ENCODE measurements at places on chromosomes 13 and 19.

DNA sequence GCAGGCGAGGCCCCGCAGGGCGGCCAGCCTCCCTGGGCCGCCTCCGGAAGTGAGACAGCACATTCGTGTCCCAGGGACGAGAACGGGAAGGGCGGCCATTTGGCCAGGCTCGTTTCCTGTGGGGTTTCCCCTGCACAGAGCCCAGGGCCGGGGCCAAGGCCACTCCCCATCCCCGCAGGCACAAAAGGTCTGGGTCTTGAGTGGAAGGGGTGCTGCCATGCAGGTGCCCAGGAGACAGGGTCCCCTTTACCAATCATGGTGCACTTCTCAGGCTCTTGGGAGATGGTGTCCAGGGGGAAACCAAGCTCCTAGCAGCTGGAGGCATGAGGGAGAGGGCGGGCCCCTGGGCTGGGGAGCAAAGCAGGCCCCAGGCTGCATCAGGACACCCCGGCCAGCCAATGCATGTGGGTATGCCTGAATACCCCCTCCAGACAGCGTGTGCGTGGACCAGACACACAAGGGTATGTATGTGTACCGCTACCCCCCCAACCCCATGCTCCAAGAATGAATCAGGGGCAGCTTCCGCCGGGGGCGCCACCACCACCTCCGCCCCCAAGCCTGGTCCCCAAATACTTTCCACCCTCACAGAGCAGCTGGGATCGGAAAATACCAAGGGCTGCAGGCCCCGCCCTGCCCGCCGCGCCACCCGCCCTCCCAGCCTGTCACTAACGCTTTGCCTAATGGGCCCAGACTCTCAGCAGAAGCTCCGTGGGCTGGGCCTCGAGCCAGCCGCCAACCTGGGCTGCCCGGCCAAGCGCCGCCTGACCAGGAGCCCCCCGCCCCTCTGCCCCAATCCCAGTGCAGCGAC lies 37.6 kb upstream of the NANOS3 start:
- peak; percentile 96 for DNase-seq

DNA sequence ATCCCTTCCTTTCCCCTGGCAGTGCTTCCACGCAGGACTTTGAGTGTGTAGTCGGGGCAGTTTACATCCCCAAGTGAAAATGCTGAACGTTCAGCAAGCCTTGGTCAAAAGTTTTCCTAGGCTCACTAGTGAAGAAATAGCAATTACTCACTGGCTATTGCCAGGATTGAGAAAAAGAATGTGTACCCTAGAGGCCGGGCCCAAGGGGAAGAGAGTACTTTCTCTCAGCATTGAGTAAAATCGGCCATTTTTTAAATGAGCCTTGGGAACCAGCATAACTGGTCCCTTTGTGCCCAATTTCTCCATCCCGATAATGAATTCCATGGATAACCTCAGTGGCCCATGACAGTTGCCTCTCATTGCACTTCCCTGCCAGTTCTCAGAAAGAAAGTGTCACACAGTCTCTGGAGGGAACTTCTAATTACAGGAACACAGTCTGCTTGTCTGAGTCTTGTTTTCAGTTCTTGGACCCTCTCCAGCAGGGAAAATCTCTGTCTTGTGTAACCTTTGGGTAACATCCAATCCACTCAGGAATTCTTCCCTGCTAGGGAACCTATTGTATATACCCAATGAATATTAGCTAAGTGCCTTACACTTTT lies 7.3 kb upstream of the OR7D2 start:
- DNase-seq: no peak

- no peak for DNase-seq
Observed at GRCh38 chr13:28539625-28540286, 44.8 kb upstream of the FLT1 start.

DNA sequence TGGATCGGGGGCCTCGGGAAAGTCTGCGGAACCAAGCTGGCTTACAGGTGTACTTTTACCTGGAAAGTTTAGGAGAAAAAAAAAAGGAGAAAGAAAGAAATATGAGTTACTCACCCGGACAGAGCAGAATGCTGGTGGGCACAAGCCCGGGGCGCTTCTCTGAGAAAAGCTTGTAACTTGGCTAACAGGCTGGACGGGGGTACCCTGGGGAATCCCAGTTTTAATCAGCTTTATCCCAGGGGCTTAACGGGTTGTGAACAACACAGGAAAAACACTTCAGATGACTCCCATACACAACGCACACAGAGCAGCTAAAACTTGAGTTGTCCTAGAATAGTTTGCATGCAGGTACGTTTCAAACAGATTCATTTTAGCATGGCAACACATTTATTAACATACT lies 37.3 kb downstream of the KLF2 start:
- no peak for DNase-seq

GRCh38 chr13:44331912-44332851 lies 41.4 kb upstream of the SERP2 start:
- DNase-seq: peak; percentile 30

- no peak for DNase-seq
Observed at GRCh38 chr13:23859904-23860303, 29.3 kb downstream of the MIPEP start.

GRCh38 chr13:61415058-61415721 lies 459 bp downstream of the PCDH20 start:
- DNase-seq: no peak

DNA sequence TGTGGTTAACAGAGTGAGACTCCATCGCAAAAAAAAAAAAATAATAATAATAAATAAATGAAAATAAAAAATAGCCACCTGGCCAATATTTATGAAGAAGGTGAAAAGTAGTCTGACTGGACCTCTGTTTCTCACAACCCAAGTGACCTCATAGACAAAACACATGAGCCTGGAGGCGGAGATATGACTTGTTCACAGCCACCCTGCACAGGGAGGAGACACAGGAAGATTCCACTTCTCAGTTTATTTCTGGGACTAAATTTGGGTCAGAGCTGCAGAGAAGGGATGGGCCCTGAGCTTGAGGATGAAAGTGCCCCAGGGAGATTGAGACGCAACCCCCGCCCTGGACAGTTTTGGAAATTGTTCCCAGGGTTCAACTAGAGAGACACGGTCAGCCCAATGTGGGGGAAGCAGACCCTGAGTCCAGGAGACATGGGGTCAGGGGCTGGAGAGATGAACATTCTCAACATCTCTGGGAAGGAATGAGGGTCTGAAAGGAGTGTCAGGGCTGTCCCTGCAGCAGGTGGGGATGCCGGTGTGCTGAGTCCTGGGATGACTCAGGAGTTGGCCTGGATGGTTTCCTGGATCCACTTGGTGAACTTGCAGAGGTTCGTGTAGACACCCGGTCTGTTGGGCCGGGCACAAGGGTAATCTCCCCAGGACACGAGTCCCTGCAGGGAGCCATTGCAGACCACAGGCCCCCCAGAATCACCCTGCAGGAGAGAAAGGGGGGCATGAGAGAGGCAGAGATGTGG lies 9.6 kb downstream of the KLK5 start:
- no peak for DNase-seq

- no peak for DNase-seq
Observed at GRCh38 chr13:101092985-101093384, 323.3 kb downstream of the NALCN start.

GRCh38 chr19:14439014-14439413 lies 5.9 kb downstream of the PKN1 start:
- DNase-seq: no peak

- peak; percentile 91 for DNase-seq
Observed at GRCh38 chr13:40639221-40639681, 27.2 kb downstream of the FOXO1 start.

DNA sequence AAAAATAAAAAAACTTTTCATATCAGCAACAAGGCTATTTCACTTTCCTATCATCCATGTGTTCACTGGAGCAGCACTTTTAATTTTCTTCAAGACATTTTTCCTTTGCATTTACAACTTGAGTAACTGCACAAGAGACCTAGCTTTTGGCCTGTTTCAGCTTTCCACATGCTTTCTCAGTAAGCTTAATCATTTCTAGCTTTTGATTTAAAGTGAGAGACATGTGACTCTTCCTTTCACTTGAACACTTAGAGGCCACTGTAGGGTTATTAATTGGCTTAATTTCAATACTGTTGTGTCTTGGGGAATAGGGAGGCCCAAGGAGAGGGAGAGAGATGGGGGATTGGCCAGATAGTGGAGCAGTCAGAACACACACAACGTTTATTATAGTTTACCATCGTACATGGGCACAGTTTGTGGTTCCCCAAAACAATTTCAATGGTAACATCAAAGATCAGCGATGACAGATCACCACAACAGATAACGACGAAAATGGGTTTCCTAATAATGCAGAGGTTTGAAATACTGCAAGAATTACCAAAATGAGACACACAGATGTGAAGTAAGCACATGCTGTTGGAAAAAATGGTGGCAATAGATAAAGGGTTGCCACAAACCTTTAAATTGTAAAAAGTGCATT lies 117.6 kb downstream of the GGACT start:
- DNase-seq: no peak

DNA sequence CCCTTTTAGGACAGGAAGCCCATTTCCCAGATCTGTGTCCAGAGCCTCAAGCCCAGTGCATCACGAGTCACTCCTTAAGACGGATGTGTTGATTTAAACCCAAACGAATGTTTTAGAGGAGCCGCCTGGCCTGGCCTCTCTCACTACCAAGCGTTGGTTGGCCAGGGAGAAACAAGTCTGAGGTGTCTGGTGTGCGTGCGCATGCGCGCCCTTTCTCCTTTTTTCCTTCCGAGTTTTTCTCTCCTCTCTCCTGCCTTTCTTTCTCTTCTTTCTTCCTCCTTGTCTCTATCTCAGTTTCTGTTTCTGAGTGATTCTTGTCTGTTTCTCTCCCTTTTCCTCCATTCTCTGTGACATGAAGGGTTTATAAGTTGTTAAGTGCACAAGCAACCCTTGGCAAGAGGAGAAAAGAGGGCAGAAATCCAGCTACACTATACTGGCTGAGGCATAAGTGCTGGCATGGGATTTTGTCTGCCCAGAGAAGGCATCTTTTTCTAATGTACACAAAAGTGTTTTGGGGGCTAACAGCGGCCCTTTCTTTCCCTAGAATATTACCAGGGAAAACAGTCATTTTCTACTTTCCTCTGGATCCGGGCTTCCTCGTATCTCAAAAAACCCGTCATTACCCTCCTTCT lies 170.5 kb downstream of the DNAJC15 start:
- DNase-seq: no peak

DNA sequence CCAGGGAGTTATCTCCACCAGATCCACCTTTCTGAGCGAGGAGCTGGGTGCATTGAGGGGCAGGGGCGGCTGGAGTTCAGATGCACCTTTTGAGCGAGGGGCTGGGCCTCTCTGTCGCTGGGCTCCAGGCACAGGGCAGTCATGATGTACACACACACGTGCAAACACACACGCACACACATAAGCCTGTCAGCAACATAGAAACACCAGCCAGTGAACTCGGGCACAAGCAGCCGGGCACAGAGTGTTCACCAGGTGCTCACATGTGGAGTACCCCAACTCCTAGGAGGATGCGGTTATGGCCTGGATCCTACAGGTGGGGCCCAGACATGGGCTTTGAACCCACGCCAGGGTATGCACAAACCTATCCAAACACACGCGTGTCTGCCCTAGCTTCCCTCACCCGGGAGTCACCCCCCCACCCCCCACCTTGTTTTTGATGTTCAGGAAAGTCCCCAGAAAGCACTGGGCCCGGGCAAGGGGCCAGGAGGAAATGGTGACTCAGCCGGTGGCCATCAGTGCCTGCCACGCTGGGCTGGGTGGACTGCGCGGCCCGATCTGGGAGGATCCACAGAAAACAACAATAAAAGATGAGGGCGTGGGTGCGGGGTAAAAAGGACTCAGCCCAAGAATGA lies 13.3 kb downstream of the ARRDC2 start:
- peak; percentile 93 for DNase-seq

DNA sequence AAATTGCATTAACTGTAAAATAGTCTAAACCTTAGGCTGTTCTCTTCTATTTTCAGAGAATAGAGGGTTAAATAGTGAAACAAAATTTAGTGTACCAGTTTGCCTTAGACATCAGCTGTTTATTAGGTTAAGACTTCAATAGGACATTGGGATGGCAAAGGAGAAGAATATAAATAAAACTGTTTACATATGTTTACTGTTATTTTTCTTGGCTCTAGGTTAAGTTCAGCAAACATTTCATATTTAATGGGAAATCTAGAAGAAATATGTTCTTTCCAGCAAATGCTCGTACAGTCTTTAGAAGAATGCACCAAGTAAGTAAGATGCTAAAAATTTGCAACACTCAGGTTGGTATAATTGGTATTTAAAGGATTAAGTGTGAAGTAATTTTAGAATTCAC lies 76.5 kb upstream of the TEX29 start:
- no peak for DNase-seq

GRCh38 chr13:66410314-66410713 lies 819.8 kb downstream of the PCDH9 start:
- no peak for DNase-seq

- DNase-seq: peak; percentile 2
Observed at GRCh38 chr13:43229506-43229905, 206.1 kb downstream of the DNAJC15 start.

- no peak for DNase-seq
Observed at GRCh38 chr19:2477732-2478191, 1.8 kb downstream of the GADD45B start.

DNA sequence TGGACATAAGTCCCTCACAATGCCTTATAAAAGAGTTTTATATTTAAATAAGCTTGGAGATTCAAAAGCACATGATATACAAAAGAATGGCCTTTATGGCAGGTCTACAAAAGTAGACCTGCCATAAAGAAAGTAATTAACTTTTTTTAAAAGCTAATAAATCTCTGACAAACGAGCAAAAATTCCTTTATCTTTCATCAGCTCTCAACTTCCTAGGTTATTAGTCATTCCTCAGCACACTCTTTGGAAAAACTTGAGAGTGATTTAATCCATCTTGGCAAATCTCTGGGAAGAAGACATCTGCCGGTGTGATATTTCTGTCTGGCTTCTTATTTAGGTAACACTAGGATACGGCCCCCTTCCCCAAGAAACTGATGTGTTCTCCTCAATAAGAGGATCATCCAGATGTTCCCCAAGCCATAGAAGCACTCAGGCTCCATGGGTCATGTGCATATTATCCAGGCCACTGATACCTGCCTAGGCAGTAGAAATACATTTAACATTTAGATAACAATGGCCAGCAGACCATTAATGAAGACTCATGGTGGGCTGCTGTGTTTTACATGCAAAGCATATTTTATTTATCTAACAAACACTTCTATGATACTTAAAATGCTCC lies 372.7 kb downstream of the LIG4 start:
- DNase-seq: no peak

GRCh38 chr19:15108845-15109767 lies 1.9 kb downstream of the SYDE1 start:
- no peak for DNase-seq

DNA sequence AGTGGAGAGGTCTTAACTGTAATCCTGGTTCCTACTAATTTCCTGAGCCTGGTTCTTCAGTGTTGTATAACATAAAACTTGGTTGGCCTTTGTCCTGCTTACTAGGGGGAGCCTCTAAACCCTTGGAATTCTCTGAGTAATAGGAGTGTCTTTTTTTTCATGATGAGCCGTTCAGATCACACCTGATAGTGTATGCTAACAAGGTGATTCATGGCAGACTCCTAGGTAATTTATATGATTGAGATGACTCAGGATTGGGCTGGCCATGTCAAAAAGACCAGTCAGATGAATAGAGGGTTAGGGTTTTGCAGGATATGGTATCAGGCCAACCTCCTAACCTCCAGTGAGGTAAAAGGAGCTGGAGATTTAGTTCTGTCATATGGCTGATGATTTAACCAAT lies 135.8 kb upstream of the KLF12 start:
- no peak for DNase-seq

All from inflammatory macrophage treated with lipopolysaccharide for 4 hours (primary cell).